ENCODE measurements at places on chromosomes 3 and 15. TPM values are rescaled to one million over a fixed set of nuclear protein-coding genes. Genes with fewer than 3 reads are reported as not detected.

The CCNB2 gene
- total RNA-seq = 114 TPM

The ZKSCAN7 gene
- total RNA-seq = not detected

The CCDC80 gene
- 64.6 TPM for total RNA-seq

The ERICH6 gene
- not detected for total RNA-seq

The CYP1A2 gene
- not detected for total RNA-seq

The KCNMB2 gene
- total RNA-seq = not detected

The ETV5 gene
- total RNA-seq = 33.7 TPM

The NOX5 gene
- 0.31 TPM for total RNA-seq

The CYP1A1 gene
- 2.0 TPM for total RNA-seq

The SERPINI2 gene
- not detected for total RNA-seq

The MTFMT gene
- total RNA-seq = 28.1 TPM

The GP5 gene
- total RNA-seq = not detected

The MUSTN1 gene
- 0.52 TPM for total RNA-seq

The KBTBD12 gene
- not detected for total RNA-seq

The LNP1 gene
- 0.85 TPM for total RNA-seq

The CFAP20DC gene
- 2.3 TPM for total RNA-seq

The AADAC gene
- 22.2 TPM for total RNA-seq

The MKRN2OS gene
- total RNA-seq = not detected

The AADACL2 gene
- total RNA-seq = not detected

The RLBP1 gene
- total RNA-seq = not detected

The GAP43 gene
- not detected for total RNA-seq

The TMOD2 gene
- total RNA-seq = 1.7 TPM

The INSYN1 gene
- 2.1 TPM for total RNA-seq
